ENCODE measurements at places on chromosomes 5 and 9.

DNA sequence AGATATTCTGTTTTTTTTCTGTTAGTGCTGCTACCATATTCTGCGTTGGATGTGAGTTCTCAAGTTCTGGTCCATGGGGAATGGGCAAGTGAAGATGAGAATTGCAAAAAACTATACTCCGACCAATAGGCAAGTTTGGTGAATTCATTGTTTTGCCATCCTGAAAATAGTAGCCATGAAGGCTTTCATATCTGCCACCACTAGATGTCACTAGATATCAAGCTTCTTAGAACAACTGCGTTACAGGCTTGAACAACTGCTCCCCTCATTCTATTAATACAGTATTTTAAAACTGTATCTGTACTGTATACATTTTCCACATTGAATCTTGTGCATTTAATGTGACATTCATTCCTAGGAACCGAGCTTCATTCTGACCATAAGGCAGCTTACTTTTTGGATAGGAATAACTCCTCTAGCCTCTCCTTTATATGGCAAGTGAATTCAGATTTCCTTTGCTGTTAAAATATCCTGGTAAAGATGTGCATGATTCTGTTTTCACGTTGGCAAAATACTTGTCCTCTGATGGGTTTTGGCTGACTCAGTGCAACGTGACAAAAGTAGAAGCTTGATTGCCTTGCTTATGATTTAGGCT, 163.6 kb downstream of the SREK1 start:
- no peak for DNase-seq

DNA sequence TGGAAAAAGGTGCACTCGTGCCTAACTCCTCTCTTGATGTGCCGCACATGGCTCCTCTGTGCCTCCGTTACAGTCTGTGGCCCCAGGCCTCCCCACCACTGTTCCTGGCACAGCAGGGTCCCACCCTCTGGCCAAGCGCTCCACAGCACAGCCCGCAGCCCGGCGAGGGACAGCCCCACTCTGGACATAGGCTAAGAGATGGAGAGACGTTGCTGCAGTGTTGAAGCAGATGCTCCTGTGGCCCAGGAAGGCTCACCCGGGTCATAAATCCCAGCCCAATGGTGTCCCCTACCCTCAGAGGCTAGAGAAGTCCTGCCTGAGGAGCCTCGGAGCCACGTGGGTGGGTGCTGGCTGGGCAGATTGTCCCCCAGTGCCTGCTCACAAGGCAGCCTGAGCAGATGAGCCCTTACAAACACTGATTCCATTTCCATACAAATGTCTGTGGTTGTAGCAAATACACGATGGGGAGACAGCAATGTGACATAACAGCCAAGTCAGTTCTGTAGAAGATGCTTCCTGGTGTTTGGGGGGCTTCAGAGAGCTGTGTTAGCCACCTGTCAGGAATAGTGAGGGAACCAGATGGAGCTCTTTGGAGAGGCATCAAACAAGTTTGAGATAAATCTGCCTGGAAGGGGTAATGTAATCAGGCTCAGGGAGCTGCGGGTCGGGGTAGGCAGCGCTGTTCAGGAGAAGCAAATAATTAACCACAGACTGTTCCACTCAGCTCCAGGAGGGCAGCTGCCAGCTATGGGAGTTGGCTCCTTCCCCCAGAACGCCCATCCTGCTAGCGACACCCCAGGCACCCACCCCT, 41.7 kb downstream of the C5orf15 start:
- DNase-seq = no peak

GRCh38 chr5:151140686-151141459, 16.7 kb downstream of the ANXA6 start:
- DNase-seq = peak; percentile 33

DNA sequence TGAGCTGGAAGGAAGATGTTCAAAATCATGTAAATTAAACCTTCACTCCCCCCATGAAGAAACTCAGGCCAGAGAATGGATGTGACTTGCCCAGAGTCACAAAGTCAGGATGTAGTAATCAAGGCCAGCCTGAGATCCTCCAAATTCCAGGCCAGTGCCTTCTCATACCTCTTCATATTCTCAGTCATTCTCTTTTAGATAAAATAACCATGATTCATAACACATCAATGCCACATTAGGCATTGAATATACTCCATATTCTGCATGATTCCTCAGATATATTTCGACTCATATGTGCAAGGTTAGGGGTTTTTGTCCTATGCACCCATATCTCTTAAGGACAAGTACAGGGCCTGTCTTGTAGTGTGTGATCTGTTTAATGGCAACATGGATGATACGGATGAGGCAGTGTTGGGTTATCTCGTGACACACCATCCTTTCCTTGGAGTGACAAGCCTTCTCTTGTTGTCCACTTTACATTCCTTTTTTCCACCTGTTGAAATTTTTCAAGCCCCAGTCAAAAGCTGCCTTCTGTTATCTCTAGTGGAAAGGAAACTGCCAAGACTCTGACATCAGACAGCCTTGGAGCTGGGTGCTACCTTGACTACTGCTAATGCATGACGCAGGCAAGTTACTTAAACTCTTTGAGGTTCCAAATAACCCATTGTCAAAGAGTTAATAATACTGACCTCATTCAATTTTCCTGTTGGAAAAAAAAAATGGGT, 227.5 kb upstream of the NR4A3 start:
- DNase-seq = no peak

- DNase-seq = no peak
Observed at GRCh38 chr5:43041669-43042175, 1.6 kb upstream of the ANXA2R start.

GRCh38 chr5:31347552-31347905, 154.0 kb downstream of the CDH6 start:
- DNase-seq = no peak

- no peak for DNase-seq
Observed at GRCh38 chr9:123482295-123482968, 126.4 kb downstream of the CRB2 start.

DNA sequence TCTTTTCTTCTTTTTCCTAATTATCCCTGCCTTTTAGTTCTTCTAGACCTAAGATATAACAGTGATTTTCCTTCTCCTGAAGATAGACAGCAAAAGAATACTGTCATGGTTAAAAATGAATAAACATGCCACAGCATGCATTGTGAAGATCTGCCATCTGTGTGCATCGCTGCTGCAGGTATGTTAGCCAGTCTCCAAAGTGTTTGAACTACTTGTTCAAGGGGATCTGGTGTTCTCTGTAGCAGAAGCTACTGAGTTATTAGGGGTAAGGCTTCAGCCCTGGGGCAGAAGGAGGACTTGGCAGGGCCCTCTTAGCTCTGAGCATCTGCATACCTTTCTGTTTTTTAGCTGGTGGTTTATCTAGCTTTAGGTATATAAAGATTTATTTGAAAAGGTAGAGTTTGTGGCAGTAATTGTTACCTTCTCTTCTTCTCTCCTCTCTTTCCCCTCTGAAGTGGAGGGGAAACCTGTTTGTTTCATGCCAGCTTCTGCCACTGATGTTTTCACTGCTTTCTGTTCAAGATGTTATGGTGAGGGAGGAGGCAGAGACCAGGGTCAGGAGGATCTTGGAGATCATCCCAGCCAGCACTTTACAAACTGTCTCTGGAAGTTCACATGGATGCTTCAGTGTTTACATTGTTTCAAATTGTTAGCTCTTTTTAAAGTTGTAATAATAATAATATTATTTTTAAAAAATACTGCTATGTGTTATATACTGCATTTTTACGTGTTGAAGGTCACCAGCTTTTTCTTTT, 25.2 kb downstream of the GALNT10 start:
- DNase-seq = no peak

- DNase-seq = peak; percentile 35
Observed at GRCh38 chr5:129459777-129460671, at the start of gene ADAMTS19. ADAMTS19 (plus strand) TSS chr5:129460298; CDS start chr5:129460392, 94 bp downstream.

GRCh38 chr9:72539824-72540347, 18.5 kb downstream of the TMC1 start:
- no peak for DNase-seq

- DNase-seq = no peak
Observed at GRCh38 chr9:137170486-137171148, 766 bp upstream of the LRRC26 start.

GRCh38 chr9:72589667-72590521, 68.5 kb downstream of the TMC1 start:
- DNase-seq = no peak

- DNase-seq = no peak
Observed at GRCh38 chr9:21993007-21993406, 1.2 kb downstream of the CDKN2A start.

DNA sequence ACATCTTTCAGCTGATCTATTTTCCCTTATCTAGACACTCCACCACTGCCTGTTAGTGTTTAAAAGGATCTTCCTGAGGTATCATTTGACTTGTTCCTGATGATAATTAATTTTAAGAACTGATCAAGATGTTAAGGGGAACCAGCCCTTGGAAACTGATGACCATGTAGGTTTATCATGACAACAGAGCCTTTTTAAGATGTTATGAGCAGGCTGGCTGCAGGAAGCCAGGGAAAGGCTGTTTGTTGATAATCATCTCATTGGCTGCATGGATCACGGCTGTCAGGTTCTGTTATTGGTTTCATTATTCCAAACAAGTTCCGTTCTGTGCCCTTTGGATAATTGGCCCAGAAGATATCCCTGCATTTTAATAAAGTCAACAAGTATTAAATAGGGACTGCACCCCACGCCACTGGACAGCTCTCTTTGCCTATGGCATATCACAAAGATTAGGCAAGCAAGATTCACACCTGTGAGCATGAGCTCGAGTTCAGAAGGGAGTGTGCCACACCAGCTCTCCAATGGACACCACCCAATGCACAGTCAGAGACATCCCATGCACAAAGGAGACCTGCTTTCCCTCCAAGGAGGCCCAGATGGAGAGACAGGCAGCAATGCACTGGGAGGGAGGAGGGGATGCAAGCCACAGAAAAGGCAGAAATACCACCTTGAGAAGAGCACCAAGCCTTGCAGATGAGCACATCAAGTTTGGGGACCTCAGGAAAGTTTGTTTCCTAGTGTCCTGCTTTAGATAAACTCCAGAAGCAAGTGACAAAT, 88.7 kb downstream of the SPOCK1 start:
- DNase-seq = no peak

DNA sequence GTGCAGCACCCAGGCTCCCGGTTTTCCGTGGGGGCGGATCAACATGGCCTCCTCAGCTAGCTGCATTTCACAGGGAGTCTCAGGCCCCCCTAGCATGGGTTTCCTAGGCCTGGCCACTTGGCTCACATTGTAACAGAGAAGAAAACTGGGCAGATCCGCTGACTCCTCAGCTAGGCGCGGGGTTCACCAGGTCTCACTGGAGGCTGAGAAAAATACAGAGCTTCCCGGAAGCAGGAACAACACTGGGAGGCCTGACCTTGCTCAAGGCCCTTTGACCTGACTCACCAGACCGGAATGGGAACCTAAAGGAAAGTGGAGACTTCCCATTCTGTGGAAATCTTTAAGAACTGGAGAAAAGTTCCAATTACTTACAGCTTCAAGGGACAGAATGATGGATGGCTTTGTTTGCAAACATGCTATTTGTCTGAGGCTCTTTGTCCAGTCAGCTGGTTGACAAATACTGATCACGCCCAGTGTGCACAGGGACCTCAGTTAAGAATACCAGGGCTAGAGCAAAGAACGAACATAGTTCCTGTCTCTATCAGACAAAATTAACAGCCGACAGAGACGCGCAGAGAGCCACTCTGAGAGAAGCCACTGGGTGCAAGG, 88.7 kb upstream of the LRRTM2 start:
- DNase-seq = no peak

GRCh38 chr9:105299190-105299854, 54.9 kb downstream of the SLC44A1 start:
- DNase-seq = no peak

GRCh38 chr9:130173666-130173983, 1.4 kb downstream of the NCS1 start:
- DNase-seq = no peak

GRCh38 chr9:109518621-109519335, 20.7 kb upstream of the PTPN3 start:
- DNase-seq = no peak

- DNase-seq = no peak
Observed at GRCh38 chr5:9653061-9653460, 22.9 kb upstream of the TAS2R1 start.

DNA sequence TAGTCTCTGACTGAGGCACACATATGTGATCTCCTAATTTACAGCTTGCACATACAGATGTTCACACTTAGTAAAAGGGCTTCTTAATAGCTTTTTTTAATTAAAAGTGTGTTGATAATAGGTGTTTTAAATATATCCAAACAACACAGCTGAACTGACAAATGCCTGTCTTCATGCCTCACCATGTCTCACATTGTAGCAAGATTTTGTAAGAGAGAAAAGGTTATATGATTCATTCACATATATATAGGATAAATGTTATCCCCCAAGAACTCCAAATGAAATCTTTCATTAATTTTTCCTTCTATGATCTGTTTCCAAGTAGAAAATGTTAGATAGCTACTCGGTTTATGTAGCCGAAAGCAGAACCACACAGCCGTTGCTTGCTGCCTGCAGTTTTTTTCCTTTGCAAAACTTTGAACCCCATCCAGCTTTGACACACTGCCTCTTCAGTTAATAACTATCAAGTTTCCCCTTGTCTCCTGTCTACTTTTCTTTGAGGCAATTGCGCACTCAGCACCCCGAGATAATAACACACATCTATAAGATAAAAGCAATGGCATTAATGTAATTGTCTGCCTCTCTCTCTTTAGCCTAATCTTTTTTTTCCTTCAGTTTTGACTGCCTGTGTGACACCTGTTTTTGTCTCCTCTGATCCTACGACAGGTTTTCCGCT, 299.2 kb downstream of the BNC2 start:
- no peak for DNase-seq

DNA sequence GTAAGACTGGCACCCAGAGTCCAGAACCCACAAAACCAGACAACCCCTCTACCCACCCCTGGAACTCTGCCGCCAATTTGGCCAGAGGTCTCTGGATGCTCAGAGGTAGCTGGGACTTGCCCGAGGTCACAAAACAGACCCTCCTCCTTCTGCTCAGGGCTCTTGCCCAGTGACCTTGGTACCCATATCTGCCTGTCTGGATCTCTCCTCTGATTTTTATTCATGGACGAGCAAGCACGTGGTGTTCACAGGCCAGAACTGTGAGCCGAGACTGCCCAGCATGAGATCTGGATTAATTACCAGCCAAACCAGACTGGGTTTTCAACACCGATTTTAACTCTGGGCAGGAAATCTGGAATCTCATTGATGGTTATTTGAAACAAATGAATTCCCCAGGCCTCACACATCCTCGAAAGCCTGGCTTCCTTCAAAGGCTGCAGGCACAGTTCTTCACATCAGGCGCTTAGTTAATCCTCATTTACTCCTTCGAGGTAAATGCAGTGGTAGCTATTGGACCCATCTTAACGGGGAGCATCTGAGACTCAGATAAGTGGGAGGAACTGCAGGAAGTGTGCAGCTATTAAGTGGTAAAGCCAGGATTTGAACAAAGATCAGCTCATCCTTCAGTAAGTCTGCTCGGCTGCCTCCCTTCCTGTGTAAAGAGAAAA, 21.4 kb downstream of the COL27A1 start:
- no peak for DNase-seq
